Activated CD4-positive, alpha-beta T cell treated with anti-CD3 and anti-CD28 coated beads, Interleukin-2, amount 10 ng/mL, durations not matched to agents 7 days and 5 days (primary cell): ENCODE measurements at places on chromosomes 5 and 9.

- DNase-seq = no peak
These were observed 27.0 kb downstream of the MRPL36 start for GRCh38 chr5:1772634-1773033.

DNA sequence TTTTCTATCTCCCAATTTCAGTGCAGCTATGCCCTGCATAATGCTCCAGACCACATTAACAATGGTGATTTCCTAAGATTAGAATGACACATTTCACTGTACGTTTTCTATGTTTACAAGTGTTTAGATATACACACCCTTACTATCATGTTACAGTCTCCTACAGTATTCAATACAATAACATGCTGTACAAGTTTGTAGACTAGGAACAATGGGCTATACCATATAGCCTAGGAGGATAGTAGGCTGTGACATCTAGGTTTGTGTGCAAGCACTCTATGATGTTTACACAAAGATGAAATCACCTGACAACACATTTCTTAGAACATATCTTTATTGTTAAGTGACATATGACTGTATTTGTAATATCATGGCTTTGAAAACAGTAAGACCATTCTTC is 1435.6 kb upstream of the NUDT12 start:
- DNase-seq = no peak

- no peak for DNase-seq
These were observed 1359.8 kb upstream of the CDH9 start for GRCh38 chr5:28398185-28398584.

- no peak for DNase-seq
These were observed 31.7 kb downstream of the UBE2QL1 start for GRCh38 chr5:6480133-6481051.

DNA sequence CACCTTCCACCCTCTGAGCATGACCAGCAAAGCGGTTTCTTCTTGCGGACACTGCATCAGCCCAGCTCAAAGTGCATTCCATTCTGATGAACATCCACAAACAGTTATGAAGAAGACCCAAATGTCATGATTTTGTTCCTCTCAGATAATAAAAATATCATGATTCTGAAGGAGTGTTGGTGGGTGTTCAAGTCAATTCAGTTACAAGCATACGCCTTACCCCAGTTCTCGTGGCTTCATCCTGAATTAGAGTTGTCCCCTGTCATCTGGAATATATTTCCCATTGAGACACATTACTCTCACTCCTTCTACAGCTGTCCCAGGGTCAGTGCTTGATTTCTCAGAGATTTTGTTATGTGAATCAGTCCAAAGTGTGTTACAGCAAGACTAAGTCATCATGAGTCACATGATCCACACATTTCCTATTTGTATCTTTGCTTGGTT is 325.4 kb downstream of the RFX3 start:
- no peak for DNase-seq

DNA sequence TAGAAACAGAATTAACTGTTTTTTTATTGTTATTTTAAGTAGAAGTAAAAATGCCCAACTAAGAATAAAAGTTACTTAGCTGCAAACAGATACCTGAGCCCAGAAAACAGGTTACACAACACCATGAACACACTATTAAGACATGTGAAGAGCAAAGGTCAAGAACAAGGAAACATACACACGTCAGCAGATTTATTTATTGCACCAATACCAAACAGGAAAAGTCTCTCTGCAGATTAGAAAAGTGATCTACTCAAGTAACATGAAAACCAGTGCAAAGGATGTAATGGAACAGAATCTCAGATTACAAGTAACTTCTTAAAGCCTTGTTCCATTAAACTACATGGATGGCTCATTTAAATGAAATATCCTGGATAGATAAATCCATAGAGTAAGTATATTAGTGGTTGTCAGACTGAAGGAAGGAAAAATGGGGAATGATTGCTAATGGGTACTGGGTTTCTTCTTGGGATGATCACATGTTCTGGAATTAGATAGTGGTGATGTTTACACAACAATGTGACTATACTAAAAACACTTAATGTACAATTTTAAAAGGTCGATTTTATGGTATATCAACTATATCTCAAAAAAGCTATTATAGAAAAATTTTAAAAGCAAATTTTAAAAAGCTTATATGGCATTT is 6.1 kb downstream of the SAR1B start:
- DNase-seq = no peak

- DNase-seq = no peak
These were observed 63.7 kb upstream of the FANCC start for GRCh38 chr9:95381221-95381620.

GRCh38 chr5:123776761-123777160 is 264.8 kb downstream of the CSNK1G3 start:
- DNase-seq = no peak

DNA sequence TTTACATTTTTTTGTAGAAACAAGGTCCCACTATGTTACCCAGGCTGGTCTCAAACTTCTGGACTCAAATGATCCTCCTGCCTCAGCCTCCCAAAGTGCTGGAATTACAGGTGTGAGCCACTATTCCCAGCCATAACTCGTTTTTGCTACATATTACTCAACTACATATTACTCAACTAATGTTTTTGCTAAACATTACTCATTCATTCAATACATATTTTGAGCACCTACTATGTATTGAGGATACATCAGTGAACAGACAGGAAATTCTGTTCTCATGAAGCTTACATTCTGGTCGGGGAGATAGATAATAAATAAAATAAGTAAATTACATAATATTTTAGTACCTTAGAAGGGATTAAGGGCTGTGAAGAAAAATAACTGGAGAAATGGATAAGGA is 34.9 kb upstream of the STOM start:
- no peak for DNase-seq

DNA sequence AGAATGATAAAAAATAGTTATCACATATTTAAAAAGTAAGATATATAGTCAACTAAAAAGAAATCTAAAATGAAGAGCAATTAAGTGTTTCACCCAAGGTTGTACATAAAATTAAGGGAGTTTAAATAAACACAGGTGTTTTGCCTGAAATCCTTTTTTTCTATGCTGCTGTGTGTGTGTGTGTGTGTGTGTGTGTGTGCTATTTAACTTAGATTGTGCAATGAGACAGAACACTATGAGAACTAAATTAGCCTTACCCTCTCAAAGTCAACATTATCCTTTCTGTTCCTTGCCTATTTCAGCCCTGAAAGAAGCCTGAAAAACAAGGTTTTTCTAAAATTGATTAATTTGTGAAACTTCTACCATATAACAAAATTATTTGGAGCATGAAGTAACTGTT is 516.2 kb downstream of the ELAVL2 start:
- DNase-seq = no peak

GRCh38 chr5:1216211-1216917 is 8.8 kb upstream of the SLC6A18 start:
- no peak for DNase-seq

DNA sequence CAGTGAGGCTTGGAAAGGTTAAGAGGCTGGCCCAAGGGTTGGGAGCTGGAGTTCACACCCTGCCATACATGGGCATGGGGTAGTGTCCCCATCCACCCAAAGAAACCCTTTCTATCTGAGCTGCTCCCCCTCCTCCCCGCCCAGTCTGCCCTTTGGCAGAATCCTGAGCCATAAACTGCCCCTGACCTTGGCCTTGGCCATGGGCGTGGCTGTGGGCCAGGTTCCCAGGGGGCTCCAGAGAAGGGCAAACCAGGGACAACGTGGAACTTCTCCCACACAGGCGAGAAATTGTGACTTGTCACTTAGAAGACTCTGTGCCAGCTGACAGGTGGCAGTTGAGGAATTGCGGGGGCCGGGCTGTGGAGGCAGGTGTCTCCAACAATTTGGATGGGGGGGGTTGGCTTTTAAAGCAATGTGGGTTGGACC is 4.8 kb downstream of the FAM78A start:
- DNase-seq = no peak

DNA sequence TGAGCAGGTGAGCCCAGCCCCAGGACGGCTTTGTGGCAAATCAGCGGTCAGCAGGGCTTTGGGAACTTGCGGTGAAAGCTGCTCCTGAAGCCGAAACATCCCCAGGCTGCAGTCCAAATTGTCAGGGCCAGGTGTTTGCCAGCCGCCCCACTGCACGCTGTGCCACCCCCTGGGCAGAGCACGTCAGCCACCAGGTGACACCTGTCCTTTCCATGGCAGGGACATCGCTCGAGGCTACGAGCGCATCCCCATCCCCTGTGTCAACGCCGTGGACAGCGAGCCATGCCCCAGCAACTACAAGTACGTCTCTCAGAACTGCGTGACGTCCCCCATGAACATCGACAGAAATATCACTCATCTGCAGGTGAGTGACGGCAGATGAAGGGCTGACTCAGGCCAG is 64.4 kb upstream of the CACNA1B start:
- DNase-seq = no peak

- DNase-seq = no peak
These were observed 35.1 kb downstream of the LPAR1 start for GRCh38 chr9:111003182-111003581.

DNA sequence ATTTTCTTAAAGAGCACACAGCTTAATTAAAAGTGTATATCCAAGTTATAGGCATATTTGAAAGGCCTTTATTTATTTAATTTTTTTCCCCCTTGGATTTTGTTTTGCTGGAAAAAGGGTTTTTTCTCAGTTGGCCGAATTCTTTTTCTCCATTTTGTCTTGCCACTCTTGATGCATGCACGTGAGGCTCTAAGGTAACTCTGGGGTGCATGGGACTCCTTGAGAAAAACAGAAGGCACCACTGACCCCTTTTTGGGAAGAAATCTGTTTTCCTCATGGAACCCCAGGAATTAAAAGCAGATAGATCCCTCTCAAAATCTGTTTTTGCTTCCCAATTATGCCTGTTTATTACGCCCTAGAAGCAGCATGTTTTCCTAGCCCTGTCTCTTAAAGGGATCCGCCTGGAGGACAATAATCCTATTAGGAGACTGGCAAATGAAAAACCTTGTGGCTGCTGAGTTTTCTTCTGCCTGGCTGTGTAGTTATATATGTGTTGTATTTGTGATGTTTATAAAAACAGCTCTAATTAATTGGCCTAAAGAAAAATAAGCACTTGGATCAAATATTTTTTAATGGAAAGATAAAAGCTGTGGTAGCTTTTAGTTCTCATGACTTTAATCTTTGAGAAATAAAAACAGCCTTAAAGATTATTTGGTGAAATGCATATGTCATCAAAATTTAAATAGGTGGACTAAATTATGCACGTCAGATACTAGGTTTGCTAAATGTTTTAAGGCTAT is 435.1 kb upstream of the CDH9 start:
- no peak for DNase-seq

- no peak for DNase-seq
These were observed 47.8 kb upstream of the ALDH1B1 start for GRCh38 chr9:38344566-38345324.

DNA sequence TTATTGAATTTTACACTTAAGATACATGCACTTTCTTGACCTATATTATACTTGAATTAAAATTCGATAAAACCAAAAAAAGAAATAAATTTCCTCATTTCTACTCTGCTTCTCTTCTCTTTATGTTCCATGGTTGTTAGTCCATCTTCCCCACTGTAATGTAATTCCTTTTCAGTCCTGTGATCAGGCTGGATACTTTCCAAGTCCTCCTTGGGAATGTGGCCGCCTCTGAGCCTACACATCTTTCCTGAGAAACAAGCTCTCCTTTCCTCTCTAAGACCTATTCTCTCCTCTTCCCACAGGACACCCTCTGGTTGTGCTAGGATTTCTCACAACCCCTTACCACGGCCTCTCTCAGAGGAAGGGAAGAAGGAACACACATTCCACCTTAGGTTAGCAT is 285.1 kb downstream of the DNAH5 start:
- DNase-seq = no peak

GRCh38 chr9:69036309-69036708 is 757 bp downstream of the FXN start:
- DNase-seq = peak; percentile 13

DNA sequence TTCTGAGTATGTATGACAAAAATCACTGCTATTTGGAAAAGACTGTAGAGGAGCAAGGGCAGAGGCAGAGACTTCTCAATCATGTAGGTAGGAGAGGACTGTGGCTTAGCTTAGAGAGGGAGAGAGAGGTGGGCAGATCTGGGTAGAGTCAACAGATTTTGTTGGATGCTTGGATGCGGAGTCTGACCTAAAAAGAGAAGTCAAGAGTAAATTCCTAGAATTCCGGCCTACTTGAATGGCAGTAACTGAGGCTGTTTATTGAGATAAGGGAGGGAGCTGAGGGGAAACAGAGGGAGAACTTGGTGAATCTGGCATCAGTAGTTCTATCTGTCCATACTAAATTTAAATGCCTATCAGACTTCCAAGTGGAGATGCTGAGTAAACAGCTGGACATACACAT is 2.4 kb downstream of the TICAM2 start:
- no peak for DNase-seq

DNA sequence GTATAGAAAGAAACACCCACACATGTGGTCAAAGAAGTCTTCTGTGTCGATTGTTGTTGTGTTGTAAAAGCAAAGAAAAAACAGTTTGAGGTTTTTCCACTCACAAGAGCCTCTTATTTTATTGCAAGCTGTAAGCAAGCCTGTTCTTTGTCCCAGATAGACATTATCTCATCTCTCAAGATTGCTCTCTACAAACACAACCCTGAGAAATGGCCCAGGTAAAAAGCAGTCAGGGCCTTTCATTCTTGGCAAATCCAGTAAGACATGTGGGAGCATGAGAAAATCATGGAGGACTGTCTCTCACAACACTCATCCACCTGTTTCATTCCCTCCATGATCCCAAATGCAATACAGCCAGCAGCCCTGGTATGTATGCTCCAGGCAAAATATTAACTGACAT is 286.6 kb upstream of the POU5F2 start:
- DNase-seq = no peak
